Effector memory CD4-positive, alpha-beta T cell (primary cell): ENCODE measurements at places on chromosomes 4 and X.

GRCh38 chrX:133980832-133981588 lies 4.4 kb downstream of the GPC3 start:
- no peaks in the 10 kb centered on the region for H3K36me3 ChIP-seq
- peaks cover 4% of the 10 kb centered on the region for H3K4me1 ChIP-seq
- DNase-seq = no peak
- H3K27ac ChIP-seq = no peak overlapping the region

DNA sequence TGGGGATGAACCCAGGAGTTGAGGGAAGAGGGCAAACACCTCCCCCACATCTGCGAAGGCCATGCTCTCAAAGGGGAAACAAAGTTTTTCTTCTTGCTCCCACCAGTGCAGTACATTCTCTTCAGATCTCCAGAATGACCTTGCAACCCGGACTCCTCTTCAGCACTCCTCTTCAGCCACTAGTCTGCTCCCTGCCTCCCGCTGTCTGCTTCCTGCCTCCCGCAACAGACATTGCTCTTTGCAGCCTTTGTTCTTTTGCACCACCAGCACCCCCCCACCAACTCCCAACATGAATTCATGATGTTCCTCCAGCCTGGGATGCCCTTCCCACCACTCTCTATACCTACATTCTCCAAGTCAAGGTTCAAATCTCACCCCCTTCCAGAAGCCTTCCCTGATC lies 32.1 kb downstream of the UTP14A start:
- H3K4me1 ChIP-seq = no peaks in the 10 kb centered on the region
- no peak for DNase-seq
- H3K4me3 ChIP-seq = no peak overlapping the region
- no peaks in the 10 kb centered on the region for H3K27me3 ChIP-seq

DNA sequence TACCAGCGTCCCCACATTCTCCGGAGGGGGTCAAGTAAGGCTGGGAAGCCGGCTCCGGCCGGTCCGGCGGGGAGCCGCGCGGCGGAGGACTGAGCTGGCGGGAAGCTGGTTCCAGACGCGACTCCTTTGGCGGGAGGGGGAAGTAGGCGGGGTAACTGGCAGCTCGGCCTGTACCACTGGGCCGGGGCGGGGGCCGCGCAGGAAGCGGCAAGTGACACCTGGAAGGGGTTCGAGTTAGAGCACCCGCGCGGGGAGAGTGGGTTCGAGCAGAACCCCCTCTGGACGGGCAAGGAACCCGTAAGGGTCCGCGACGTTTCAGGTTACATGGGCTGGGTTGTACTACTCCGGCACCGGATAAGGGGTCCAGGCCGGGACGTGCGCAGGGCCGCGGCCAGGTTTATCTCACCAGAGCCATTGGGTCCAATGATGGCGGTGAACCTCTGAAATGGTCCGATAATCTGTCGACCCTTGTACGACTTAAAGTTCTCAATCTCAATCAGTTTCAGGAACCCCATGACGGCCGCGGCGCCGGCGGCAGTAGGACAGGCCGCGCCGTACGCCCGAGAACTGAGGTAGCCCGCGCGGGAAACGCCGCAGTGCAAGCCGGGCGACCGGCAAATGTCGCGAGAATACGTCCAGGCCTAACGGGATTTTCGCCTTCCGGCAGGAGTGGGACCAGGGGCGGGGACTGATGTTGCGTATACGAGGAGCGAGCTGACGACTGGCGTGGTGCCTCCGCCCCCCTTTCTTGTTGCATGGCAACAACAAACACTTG lies at the start of gene SMC1A:
SMC1A (minus strand) TSS at position 569 of the 775 bp plus-strand sequence; CDS start at position 515, 54 bp downstream.
- peaks cover 7% of the 10 kb centered on the region for H3K4me1 ChIP-seq
- peak within 1 kb of the TSS; percentile 61 for H3K4me3 ChIP-seq
- no peaks in the 10 kb centered on the region for H3K27me3 ChIP-seq
- H3K27ac ChIP-seq = peak within 1 kb of the TSS; percentile 89
- H3K36me3 ChIP-seq = no peaks in the 10 kb centered on the region

DNA sequence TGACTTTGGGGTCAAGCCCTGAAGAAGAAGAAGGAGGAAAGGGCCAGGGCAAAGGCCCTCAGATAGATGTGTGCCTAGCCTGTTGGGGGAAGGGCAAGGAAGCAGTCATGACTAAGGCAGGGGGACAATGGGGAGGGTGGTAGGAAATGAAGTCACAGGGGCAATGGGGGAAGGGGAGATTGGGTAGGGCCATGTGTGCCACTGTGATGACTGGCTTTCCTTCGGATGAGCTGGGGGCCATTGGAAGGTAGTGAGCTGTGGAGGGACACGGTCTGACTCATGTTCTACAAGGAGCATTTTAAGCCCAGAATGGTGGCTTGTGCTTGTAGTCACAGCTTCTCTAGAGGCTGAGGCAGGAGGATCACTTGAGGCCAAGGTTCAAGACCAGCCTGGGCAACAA lies 642.0 kb downstream of the MID1IP1 start:
- H3K27ac ChIP-seq = no peak overlapping the region
- no peak for DNase-seq
- no peaks in the 10 kb centered on the region for H3K36me3 ChIP-seq

- no peak for DNase-seq
- H3K36me3 ChIP-seq = no peaks in the 10 kb centered on the region
- no peak overlapping the region for H3K27ac ChIP-seq
- H3K4me3 ChIP-seq = no peak overlapping the region
- H3K4me1 ChIP-seq = no peaks in the 10 kb centered on the region
Observed at GRCh38 chr4:24364249-24364648, 220.1 kb downstream of the DHX15 start.
